ENCODE measurements at places on chromosomes 4 and X.

- DNase-seq, result no peak
These were observed 89.5 kb downstream of the SLIT2 start for GRCh38 chr4:20341134-20341738.

GRCh38 chr4:97305351-97305750, 837.9 kb downstream of the STPG2 start:
- DNase-seq, result no peak

GRCh38 chrX:101108284-101108683, 10.3 kb downstream of the CENPI start:
- DNase-seq, result no peak

DNA sequence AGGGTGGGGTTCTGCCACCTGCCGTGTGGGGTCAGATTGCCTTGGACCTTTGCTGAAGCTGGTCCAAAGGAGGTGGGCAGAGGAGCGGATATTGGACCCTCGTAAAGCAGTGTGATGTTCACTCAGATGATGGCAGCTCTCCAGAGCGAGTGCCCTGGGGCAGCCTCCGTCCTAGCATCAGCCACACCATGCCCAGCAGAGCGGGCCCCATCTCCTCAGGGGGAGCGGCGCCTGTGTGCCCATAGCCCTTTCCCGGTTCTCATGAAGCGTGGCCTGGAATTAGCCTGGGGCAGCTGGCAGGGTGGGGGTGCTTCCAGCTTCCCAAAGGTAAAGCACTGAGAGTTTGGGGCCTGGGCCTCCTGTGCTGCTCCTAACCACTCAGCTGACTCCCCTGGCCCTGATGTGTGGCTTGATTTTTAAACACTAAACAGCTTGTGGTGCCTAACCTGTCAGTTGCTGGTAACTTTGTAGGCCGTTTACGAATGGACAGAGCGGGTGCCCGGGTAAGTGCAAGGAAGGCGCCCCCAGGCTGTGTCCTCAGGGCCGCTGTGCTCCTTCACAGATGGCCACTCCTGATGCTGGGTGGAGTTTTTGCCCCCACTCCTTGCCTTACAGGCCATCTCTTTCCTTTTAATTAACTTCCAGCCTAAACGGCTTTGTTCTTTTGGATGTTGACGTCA, 36.0 kb downstream of the NOP14 start:
- no peak for DNase-seq

- no peak for DNase-seq
These were observed 62.6 kb downstream of the FAM114A1 start for GRCh38 chr4:38930204-38930603.

DNA sequence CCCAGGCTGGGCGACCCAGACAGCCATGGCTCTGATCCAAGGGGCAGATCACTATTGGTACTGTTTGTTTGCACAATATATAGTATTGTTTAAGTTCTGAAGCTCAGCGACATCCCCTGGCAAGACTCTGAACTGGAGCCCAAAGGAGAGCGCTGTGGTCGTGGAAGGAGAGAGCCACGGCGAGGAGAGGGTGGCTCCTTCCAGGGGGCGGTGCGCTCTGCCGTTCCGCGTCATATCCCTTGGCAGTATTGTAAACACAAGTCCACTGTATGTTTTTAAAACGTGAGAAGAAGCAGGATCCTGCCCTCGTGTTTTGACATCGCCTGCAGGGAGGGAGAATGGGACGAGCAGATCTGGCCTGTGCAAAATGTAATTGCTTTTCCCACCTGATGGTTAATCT, 185.5 kb downstream of the RAB28 start:
- no peak for DNase-seq

DNA sequence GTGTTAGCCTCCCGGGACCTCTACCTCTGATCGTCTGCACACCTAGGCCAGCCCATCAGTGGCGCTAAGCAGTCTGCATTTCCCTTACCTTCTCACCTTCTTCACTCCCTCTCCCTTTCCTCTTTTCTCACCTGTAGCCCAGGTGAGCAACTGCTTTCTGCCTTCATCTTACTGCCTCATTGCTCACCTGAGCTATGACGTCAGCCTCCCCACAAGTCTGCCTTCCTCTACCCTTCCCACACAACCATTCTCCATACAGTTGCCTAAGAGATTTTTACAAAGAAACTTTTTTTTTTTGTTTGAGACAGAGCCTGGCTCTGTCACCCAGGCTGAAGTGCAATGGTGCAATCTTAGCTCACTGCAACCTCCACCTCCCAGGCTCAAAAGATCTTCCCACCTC, 136.3 kb downstream of the BCOR start:
- DNase-seq, result no peak
